ENCODE measurements at places on chromosomes 5 and 9.
A peak's percentile ranks its signal among the peaks of the same experiment; 100 is the strongest.

DNA sequence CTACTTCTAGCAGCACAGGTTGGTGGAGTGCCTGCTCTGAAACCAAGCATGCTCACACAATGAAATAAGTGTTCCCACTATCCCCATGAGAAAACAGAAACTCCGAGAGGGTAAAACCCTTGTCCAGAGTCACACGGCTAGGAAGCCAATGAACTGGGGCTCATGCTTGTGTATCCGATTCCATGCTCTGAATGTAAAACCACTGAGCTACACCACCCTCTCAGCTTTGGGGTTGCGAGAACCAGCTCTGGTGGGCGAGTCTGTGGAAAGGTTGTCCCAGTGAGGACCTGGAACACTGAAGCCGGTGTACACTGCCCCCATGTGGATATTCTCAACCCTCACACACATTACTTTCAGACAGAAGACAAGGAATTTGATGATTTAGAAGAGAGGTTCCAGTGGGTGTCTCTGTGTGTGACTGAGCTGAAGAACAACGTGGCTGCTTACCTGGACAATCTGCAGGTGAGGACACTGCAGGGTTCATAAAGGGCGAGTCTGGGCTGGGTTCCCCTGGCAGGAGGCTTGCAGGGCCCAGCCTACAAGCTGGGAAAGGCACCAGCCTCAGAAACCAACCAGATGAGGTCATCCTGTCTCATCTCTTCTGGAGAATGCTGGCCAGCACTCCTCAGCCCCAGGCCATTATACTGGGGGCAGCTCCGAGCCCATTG lies 37.4 kb downstream of the ARHGEF37 start:
- DNase-seq, result no peak

DNA sequence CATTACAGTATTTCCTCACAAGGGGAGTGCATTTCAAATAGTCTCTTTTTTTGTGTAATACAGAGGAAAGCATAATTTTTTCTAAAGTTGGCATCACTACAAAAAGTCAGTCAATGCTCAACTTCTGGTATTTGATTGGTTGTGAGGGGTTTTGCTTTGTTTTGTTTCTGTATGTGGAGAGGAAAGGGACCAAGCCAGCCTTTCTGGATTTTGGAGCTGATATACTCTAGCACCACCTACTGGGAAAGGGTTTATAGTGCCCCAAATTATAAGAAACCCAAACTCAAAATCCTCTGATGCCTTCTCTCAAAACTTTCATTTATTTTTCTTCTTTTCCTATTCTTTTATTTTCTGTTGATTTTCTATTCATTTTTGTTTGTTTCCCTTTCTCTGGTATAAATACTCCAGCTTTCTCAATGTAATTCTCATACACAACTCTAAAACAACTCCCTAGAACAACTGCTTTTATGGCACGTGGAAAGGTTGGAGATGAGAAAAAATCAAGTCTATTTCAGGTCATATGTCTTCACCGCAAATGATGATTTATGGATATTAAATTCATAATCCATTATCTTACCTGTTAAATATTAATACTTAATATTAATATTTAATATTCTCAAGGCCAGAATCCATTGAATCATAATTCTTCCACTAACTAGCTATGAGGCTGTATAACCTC lies 69.5 kb upstream of the ANXA1 start:
- DNase-seq, result peak; percentile 39

DNA sequence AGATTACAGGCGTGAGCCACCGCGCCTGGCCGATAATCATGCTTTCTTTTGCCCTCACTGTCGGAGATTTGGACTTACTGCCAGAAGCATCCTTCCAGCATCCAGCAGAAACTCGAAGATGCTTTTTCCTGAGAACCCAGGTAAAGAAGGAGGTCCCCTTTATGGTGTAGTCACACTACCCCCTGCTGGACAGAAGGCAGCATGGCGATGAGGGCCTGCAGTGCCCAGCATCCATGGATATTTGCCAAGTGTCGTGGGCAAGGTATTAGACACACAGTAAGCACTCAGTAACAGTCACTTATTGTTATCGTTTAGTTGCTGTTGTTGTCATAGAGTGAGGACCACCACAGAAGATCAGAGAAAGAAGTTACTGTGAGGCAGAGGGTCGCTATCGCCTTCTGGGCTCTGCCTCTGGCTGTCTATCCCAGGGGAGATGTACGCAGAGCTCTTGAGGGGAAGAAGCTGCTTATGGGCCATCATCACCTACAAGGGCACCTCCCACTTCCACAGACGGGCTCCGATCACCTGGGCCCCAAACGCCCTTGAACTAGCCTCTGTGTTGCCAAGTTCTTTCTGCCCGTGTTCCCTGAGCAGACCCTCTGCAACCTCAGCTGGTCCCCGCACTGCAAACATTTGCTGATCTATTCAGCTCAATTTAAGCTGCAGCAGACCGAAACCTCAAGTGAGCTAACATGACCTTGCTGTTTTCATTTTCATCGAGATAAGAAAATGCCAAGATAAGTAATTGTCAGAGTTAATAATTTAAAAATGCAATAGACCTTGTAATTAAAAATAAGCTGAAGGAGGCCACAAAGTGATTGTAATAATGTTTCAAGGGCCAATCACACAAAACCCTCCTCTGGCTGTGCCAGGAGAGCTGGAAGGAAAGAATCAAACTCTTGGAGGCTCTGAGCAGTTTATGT lies 23.9 kb downstream of the C5orf15 start:
- DNase-seq, result no peak

GRCh38 chr5:78720227-78720985 lies 71.8 kb upstream of the LHFPL2 start:
- no peak for DNase-seq
